Hippocampal formation (tissue), 2 donors: ENCODE measurements at places on chromosomes 5 and 9.

DNA sequence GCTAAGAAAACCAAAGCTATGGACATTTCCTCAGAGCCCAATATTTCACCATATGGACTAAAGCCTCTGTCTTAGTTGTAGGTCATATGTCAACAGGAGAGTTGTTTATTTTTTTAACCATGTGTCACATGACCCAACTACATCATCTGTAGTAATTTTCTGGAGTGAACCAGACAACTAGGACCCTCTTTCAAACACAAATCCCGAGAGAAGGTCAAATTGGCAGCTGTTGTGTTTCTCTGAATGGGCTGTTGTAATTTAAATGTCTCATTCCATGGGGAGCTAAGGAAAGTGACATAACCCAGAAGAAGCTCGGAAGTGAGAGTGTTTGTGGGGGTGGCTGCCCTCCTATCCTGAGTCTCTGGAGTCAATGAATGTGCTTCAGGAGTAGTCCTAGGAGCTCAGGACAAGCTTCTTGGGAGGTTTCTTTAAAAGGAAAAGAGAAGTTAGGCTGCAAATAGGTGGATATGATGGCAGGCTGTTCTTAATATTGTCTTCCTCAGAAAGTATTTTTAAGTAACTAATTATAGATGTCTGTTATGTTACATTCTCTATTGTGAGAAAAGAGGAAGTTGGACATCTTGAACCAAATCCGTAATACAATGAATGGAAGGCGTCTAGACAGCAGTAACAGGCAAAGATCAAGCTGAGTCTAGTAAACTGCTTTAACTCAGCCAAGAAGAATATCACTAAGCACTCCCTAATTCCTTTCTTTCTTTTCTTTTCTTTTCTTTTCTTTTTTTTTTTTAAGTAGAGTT lies 50.1 kb downstream of the TMEM167A start:
- DNase-seq: no peak

- no peak for DNase-seq
Observed at GRCh38 chr9:110638381-110638954, 30.1 kb upstream of the MUSK start.

- DNase-seq: peak; percentile 70
Observed at GRCh38 chr5:132496631-132497487, 6.3 kb upstream of the IRF1 start.

- no peak for DNase-seq
Observed at GRCh38 chr5:116640236-116640635, 65.6 kb upstream of the SEMA6A start.

GRCh38 chr5:54390539-54391031 lies 64.9 kb upstream of the HSPB3 start:
- DNase-seq: no peak

DNA sequence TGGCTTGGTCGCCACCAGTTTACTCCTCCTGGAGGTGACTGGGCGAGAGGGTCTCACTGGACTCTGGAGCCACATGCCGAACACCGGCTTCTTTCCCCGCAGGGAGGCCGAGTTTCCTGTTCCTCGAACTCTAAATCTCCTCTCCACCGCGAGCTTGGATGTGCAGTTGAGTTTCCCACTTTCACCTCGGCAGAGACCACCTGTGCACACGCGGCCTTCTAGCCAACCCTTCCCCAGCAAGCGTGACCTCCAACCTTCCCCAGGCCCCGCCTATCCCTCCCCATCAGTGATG lies 380.1 kb downstream of the IRX2 start:
- no peak for DNase-seq

DNA sequence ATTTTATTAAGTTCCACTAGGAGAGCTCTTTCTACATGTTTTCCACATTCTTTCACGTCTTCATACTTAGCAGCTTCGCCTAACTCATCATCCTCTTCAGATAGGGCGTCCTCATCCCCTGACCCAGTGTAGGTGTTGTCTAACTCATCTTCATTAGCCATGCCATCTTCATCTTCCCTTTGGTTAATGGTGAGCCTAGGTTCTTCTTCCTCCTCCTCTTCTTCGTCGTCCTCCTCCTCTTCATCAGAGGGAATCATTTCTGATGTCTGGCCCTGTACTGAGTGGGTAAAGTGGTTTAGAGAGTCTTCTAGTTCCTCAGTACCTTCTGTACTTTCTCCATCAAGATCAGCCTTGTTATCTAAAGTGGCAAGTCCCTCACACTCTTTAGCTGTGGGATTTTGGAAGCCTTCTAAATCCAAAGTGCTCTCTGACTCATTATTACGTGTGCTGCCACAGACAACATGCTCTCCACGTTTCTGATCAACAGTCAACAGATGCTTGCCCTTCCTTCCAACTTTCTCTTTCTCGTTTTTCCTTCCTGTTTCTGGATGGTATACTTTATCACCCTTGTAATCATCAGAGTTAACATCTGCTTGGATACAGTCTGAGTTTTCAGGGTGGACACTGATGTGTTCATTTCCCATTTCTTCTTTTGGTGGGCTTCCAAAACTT lies 31.1 kb downstream of the TUT7 start:
- no peak for DNase-seq

DNA sequence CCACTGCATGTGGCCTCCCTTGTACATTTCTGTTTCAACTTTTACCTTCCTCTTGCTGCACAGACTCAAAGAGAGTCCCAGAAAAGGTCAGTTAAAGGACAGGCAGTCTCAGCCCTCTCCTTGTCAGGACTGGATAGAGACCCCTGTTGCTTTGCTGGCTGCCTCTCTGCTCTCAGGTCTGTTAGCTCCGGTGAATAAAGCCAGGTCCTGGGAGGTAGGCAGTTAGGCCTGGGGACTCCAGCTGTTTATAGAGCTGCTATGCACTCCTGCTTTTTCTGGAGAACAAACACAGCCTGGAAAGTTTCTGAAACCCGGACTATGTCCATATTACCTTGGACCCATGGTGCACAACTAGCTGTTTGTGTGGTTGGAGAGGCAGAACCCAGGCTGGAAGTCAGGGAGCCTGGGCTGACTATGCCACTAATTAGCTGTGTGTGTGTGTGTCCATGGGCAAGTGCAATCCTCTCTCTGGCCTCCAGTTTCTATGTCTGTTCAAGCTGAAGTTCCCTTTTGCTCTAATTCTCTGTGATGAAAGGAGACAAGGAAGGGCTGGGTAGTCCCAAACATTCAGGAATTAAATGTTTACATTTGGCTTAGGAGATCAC lies 42.9 kb downstream of the GLRA1 start:
- DNase-seq: no peak

DNA sequence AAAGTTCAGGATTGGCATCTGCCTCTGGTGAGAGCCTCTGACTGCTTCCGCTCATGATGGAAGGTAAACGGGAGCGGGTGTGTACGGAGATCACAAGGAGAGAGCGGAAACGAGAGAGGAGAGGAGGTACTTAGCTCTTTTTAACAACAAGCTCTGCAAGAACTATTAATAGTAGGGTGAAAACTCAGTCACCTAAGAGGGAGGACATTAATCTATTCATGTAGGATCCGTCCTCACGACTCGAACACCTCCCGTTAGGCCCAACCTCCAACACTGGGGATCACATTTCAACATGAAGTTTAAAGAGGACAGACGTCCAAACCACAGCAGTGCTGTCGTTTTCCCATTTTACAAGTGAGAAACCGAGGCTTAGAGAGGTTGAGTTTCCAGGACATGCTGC lies 173.7 kb downstream of the SLC28A3 start:
- no peak for DNase-seq

- no peak for DNase-seq
Observed at GRCh38 chr5:1667648-1668140, 131.9 kb downstream of the MRPL36 start.

DNA sequence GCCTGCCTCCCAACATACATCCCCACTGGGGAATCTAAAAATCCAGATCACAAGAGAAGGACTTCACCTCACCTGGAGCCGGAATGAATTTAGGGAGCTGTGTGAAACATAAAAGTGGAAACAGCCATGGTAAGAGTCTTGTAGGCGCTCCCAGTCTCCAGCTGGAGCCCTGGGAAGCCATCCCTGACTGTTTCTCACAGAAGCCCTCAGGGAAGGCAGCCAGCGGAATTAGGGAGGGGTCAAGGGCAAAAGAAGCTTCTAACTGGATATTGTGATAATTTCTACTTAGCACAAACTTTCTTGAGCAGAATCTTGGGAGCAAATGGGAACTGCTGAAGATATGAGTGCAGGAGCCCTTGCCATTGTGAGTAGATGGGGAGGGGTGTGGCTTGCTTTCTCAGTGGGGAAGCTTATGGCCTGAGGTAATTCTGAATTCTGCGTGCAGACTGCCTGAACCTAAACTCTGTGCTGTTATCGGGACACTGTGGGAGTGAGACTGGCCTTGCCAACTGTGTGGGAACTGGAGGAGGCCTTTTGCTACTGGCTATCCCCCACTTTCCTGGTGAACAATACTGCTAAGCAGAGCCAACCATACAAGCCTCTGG lies 174.4 kb upstream of the SMC2 start:
- DNase-seq: no peak

DNA sequence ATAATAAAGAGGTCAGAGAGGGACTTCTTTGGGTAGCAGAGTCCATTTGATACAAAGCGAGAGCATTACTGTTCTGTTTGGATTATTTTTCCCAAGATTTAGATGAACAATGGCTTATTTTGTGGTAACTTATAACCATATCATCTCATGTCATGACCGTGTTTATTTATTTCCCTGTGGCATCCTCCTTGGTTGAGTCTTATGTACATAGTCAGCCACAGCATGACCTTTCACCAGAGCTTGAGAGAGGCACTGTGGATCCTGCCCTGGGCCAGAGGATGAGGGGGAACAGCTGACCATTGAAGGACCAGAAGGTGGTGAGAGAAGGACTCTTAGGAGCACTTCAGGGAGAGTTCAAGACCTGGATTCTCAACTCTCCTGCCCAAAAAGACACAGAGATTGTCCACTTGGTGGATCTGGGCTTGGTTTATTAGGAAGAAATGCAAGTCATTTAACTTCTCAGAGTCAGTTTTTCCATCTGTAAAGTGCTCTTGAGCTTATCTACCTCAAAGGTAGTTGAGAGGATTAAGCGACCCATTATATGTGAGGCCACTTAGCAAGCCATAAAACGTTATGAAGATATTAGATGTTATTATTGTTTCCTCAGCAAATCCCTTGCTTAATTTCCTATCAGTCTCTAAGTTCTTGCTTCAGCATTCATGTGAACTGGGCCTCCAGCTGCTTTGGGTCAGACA lies 51.4 kb downstream of the PPIC start:
- DNase-seq: no peak

DNA sequence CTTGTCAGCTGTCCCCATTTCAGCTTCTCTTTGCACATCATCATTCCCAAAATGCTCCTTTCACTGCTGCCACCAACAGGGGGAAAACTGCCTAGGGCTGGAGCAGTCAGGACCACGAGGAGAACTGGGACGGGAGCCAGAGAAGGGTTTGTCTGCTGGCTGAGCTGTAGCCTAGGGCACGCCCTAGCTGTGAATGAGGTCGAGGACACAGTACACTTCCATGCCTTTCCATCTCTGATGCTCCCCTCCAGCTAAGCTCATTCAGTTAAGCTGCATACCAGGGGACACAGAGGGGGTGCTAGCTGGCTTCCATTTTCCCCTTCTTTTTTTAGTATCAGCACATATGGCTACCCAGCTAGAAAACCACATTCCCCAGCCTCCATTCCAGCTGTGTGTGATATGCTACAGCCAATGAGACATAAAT lies 64.7 kb downstream of the STK10 start:
- DNase-seq: peak; percentile 26

GRCh38 chr9:130444565-130445221 lies at the start of gene ASS1:
Gene ASS1, plus strand, starts transcription at chr9:130444961. Its CDS starts 7,268 bp downstream, at chr9:130452229.
- DNase-seq: no peak
